CD4-positive, CD25-positive, alpha-beta regulatory T cell (primary cell): ENCODE measurements at places on chromosomes 11 and 22.

DNA sequence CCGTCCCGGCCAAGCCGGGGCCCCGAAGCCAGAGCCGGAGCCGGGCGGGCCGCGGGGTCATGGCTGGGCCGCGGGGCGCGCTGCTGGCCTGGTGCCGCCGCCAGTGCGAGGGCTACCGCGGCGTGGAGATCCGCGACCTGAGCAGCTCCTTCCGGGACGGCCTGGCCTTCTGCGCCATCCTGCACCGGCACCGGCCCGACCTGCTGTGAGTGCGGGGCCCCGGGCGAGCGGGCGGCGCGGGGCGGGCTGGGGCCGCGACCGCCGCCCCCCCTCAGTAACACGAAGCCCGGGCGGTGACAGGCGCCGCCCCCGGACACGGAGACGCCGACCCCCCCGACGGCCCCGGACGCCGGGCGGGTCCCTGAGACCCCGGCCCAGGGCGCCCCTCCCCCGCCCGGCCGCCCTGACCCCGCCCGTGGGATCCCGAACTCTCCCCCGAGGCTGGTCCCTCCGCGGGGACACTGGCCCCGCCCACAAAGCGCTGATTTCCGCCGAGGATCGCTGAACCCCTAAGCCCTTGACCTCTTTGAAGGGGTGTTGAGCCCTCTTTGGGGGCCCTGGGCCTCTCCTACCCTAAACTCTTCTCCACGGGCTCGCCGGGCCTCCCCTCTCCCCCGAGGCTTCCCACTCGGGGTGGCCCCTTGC, 389 bp downstream of the MICALL1 start:
- DNase-seq = peak; percentile 44

DNA sequence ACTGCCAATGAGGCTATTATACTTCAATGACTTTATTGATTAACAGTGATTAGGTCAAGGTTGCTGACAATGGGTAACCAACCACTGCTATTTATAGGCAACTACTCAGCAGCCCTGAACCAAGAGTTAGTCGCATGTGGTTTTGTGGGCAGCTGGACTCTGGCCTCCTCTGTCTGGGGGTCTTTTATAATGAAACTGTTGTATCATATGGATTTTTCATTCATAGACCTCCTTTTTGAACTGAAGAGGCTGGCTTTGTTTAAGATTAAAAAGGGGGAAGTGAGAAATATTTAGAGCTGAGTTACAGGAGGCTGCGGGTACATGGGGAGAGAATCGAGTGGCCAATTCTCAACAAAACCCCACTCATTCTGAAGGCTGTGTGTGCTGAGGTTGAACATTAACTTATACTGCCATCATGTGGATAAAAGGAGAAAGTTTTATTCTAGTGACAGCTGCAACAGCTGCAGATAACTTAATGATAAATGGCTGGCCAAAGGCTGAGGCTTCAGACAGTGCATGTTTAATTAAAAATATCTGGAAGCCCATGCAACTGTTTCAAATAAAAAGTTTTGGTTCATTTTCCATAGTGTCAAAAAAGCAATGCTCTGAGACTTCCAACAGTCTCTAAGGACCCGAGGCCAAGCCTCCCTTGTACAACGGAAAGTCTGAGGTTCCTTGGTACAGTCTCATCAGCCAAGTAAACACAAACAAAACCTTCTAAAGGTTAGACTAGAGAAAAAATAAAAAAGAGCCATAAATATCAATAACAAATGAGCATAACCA, 682.6 kb downstream of the KCNA4 start:
- DNase-seq = no peak

- DNase-seq = no peak
Observed at GRCh38 chr11:45961751-45962240, 39.3 kb downstream of the LARGE2 start.

GRCh38 chr11:8828580-8829361, 82.2 kb upstream of the AKIP1 start:
- no peak for DNase-seq
